Osteocyte (in vitro differentiated cells): ENCODE measurements at places on chromosomes 16 and 17. TPM values are rescaled to one million over a fixed set of nuclear protein-coding genes. Genes with fewer than 3 reads are reported as not detected.

DNA sequence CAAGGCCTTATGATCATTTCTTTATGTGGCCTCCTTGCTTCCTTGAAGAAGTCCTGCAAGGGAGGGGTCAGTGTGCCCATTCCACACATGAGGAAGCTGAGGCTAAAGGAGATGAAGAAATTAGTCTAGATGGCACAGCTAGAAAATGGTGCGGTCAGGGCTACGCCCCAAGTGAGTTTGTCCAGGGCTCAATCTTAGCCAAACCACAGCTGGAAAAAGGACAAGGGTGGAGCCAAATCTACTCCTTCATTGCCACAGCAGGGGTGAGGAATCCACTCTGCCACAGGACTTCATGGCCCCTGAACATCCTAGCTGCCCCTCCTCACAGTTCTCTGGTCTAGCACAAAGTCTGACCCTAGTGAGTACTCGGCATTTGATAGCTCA lies 16.2 kb downstream of the BEAN1 start:
- DNase-seq = no peak
- no peaks in the 10 kb centered on the region for H3K4me1 ChIP-seq
- no peak overlapping the region for H3K4me3 ChIP-seq
- H3K36me3 ChIP-seq = no peaks in the 10 kb centered on the region

The CORO6 gene
- total RNA-seq = 4.8 and 7.1 TPM in 2 replicates

The JPT2 gene
- 53.6 and 55.1 TPM in 2 replicates for total RNA-seq

The KRT40 gene
- total RNA-seq = not detected in 2 replicates

GRCh38 chr17:14303343-14304221 lies 2.7 kb downstream of the HS3ST3B1 start:
- no peaks in the 10 kb centered on the region for H3K27me3 ChIP-seq
- H3K4me3 ChIP-seq = peak overlapping the region; percentile 88
- DNase-seq = peak; percentile 83
- peak overlapping the region; percentile 96 for H3K27ac ChIP-seq
- H3K4me1 ChIP-seq = peaks cover 60% of the 10 kb centered on the region

DNA sequence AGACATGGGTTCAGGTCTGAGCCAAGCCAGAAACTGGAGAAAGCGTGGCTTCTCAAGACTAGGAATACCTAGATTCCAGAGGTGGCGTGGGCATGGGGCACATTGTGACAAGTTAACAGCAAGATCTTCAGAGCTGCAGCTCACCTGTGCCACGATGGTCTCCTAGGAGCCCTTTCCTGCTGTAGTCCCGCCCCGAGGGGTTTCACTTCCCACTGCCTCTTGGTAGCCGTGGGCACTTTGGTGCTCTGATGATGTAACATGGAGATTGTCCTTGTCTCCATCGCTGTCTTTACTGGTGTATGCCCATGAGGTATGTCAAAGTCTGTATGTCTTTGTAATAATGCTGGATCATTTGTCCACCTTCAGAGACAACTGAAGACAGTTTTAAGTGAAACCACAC lies 89.7 kb downstream of the WWOX start:
- no peaks in the 10 kb centered on the region for H3K27me3 ChIP-seq
- H3K36me3 ChIP-seq = no peaks in the 10 kb centered on the region
- H3K27ac ChIP-seq = no peak overlapping the region

DNA sequence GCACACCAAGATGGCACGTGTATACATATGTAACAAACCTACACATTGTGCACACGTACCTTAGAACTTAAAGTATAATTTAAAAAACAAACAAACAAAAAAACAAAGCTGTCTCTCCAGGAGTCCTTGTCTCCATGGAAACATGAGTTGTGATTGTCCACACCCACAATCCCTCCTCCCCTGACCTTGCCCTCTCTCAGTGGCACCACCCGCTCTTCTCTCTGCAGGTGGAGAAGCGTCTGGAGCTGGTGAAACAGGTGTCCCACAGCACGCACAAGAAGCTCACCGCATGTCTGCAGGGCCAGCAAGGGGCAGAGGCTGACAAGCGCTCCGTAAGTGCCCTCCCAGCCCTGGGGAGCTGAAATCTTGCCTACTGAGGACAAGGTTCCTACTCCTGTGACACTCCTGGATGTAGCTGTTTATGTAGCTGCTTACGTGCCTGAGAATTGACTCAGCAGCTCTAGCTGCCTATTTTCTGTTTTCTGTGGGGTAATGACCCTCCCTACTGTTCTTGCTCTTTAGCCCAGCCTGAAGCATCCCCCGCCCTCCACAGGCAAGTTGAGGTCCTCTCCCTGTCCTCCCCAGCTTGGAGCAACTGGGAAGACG lies 107.0 kb downstream of the ARHGAP44 start:
- H3K4me3 ChIP-seq = no peak overlapping the region
- H3K27ac ChIP-seq = no peak overlapping the region
- H3K36me3 ChIP-seq = peaks cover 6% of the 10 kb centered on the region

- no peak for DNase-seq
- H3K36me3 ChIP-seq = peaks cover 33% of the 10 kb centered on the region
These were observed 13.2 kb upstream of the VPS35L start for GRCh38 chr16:19542138-19542821.

DNA sequence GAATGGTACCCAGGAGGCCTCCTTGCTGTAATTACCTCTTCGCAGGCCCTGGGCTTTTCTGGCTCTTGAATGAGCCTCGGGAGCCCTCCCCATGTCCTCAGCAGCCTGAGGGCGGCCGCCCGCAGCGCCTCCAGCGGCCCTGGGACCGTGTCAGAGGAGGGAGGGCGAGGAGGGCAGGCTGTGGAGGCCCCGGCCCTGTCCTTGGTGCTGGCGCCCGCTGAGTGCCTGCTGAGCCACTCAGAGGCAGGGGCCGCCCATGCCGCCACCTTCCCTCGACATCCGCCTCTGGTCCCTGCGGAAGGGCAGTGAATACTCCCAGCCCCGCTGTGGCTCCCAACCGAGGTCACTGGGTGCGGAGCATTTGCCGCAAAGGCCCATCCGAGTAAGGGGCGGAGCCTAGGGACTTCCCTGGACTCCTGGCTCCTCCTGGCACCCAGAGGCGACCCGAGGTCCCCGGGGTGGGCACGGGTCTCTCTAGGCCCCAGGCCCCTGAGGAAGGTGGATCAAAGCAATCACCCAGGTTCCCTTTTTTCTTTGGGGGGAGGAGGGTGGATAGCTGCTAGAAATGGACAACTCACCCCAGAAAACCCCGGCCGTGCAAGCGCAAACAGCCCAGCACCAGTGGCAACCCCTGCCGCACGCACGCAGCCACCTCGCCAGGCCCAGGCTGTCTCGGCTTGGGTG lies 2.8 kb downstream of the RBFOX3 start:
- H3K4me3 ChIP-seq = no peak overlapping the region
- DNase-seq = no peak
- H3K27ac ChIP-seq = no peak overlapping the region
- peaks cover 39% of the 10 kb centered on the region for H3K27me3 ChIP-seq
- no peaks in the 10 kb centered on the region for H3K36me3 ChIP-seq
- H3K4me1 ChIP-seq = peaks cover 1% of the 10 kb centered on the region

- DNase-seq = no peak
- peaks cover 2% of the 10 kb centered on the region for H3K36me3 ChIP-seq
- H3K27ac ChIP-seq = no peak overlapping the region
- no peaks in the 10 kb centered on the region for H3K4me1 ChIP-seq
These were observed 30.7 kb upstream of the EIF1 start for GRCh38 chr17:41657936-41658335.

The PRSS33 gene
- total RNA-seq = not detected in 2 replicates

DNA sequence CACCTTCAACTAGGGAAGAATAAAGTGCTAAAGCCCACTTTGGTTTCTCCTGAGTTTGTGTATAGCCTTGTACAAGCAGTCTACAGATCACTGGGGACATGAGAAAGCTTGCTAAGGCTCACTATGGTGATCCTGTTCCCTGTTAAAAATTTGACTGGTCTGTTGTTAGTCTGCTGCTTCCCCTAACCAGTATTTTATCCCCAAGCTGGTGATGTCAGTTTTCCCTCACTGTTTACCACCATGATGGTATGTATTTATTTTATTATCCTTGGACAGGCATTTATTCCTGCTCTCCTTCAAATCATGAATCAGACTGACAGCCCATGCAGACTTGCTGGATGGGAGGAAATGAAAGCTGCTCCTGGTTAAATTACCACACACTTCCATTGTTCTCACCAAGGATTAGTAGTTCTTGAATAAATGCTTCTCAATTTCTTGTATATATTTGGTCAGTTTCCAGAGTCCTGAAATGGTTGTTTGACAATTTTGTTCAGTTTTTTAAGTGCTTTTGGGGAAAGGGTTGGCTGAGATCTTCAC lies 99.6 kb downstream of the CA4 start:
- H3K36me3 ChIP-seq = peaks cover 37% of the 10 kb centered on the region
- H3K4me3 ChIP-seq = no peak overlapping the region
- H3K4me1 ChIP-seq = peaks cover 8% of the 10 kb centered on the region
- DNase-seq = no peak

The SCNN1B gene
- total RNA-seq = not detected in 2 replicates

DNA sequence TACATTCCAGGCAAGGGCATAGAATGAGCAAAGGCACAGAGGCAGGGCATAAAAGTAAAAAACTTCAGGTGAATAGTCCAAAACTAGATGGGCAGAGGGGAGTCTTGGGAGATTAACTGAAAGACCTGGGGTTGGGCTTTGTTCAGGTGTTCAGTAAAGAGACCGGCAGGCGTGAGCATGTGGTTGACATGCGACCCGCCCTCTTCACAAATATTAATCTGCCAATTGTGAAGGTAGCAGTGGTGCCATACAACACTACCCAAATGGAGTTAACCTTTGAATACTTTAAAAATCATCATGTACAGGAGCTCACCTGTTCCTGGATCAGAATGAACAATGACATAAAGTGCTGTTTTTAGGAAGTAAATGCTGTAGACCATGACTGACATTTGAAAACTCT lies 225.5 kb downstream of the LGALS9B start:
- H3K4me3 ChIP-seq = no peak overlapping the region
- H3K4me1 ChIP-seq = no peaks in the 10 kb centered on the region
- peaks cover 5% of the 10 kb centered on the region for H3K36me3 ChIP-seq
- DNase-seq = no peak
- no peak overlapping the region for H3K27ac ChIP-seq
- no peaks in the 10 kb centered on the region for H3K27me3 ChIP-seq

DNA sequence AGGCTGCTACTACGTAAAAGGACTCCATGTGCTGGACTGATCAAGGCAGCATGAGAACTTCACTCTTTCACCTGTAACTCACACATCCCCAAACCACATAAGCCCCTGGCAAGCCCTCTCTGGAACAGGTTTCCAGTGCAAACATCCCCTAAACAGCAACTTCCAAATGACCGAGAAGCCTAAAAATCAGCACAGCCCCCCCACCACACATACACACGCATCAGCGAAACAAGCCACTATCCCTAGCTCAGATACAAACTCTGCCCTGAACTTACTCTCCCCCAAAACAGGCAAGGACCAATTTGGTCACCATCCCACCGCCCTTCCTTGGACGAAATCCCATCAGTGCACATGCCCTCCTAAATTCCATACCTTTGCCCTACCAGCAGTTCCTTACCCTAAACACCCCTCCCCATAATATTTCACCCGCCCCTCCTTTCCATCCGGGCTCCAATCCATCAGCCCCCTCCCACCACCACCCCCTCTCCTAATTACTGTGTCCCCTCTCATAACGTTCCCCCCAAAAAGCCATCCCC lies 735 bp downstream of the LSM12 start:
- no peaks in the 10 kb centered on the region for H3K27me3 ChIP-seq
- peaks cover 17% of the 10 kb centered on the region for H3K36me3 ChIP-seq
- H3K27ac ChIP-seq = peak overlapping the region; percentile 94
- H3K4me1 ChIP-seq = peaks cover 42% of the 10 kb centered on the region
- DNase-seq = no peak

- peaks cover 16% of the 10 kb centered on the region for H3K36me3 ChIP-seq
- H3K27ac ChIP-seq = peak overlapping the region; percentile 88
- no peak for DNase-seq
- peaks cover 85% of the 10 kb centered on the region for H3K4me1 ChIP-seq
- no peak overlapping the region for H3K4me3 ChIP-seq
These were observed 22.3 kb downstream of the MAP3K14 start for GRCh38 chr17:45294506-45294905.

The LGALS9B gene
- total RNA-seq = not detected in 2 replicates

The RASD1 gene
- 1.2 and 1.6 TPM in 2 replicates for total RNA-seq
